ENCODE measurements at places on chromosomes 6 and 20. TPM values are rescaled to one million over a fixed set of nuclear protein-coding genes. Genes with fewer than 3 reads are reported as not detected.

The RGS17 gene
- 0.05 TPM for total RNA-seq

DNA sequence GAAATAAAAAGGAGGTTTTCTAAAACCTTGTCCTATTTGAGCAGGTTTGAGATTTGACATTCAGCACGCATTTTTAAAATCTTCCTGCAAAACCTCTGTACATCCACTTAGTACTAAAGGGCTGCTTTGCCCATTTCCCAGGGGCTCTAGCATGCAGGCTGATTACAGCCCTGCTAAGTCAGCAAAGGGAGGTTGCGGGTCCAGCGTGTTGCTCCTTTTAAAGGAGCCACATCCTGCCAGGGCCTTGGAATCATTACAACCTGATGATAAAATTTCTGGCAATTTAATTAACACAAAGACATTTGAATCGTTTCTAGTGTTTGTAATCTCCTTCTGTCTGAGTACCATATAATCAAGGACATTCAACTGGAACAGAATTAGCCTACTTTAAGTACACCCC, 455.1 kb upstream of the CITED2 start:
- H3K27me3 ChIP-seq, result no peaks in the 10 kb centered on the region
- DNase-seq, result no peak
- H3K4me3 ChIP-seq, result no peak overlapping the region
- no peak overlapping the region for H3K27ac ChIP-seq

GRCh38 chr6:30915591-30915946, 1.5 kb downstream of the VARS2 start:
- H3K27me3 ChIP-seq, result no peaks in the 10 kb centered on the region
- H3K4me1 ChIP-seq, result peaks cover 22% of the 10 kb centered on the region
- peak overlapping the region; percentile 92 for H3K27ac ChIP-seq
- H3K4me3 ChIP-seq, result peak overlapping the region; percentile 75

GRCh38 chr6:166862287-166862977, 93.9 kb downstream of the RNASET2 start:
- H3K4me1 ChIP-seq, result no peaks in the 10 kb centered on the region
- no peak overlapping the region for H3K27ac ChIP-seq
- peak overlapping the region; percentile 67 for H3K4me3 ChIP-seq
- DNase-seq, result no peak
- no peaks in the 10 kb centered on the region for H3K36me3 ChIP-seq
- H3K27me3 ChIP-seq, result peaks cover 64% of the 10 kb centered on the region

GRCh38 chr6:125789576-125790357, 993 bp upstream of the NCOA7 start:
- peak overlapping the region; percentile 89 for H3K4me3 ChIP-seq
- H3K4me1 ChIP-seq, result peaks cover 13% of the 10 kb centered on the region
- peak overlapping the region; percentile 91 for H3K27ac ChIP-seq
- no peaks in the 10 kb centered on the region for H3K27me3 ChIP-seq

- H3K36me3 ChIP-seq, result no peaks in the 10 kb centered on the region
- no peak overlapping the region for H3K27ac ChIP-seq
- H3K4me3 ChIP-seq, result no peak overlapping the region
- H3K27me3 ChIP-seq, result no peaks in the 10 kb centered on the region
- H3K4me1 ChIP-seq, result no peaks in the 10 kb centered on the region
Measured at GRCh38 chr6:153787341-153787606, 251.8 kb upstream of the OPRM1 start.

- no peak overlapping the region for H3K27ac ChIP-seq
- H3K4me1 ChIP-seq, result no peaks in the 10 kb centered on the region
- H3K4me3 ChIP-seq, result no peak overlapping the region
- H3K27me3 ChIP-seq, result no peaks in the 10 kb centered on the region
- H3K36me3 ChIP-seq, result no peaks in the 10 kb centered on the region
Measured at GRCh38 chr6:168219804-168220203, 99.8 kb downstream of the DACT2 start.

The ELOVL5 gene
- 14.4 TPM for total RNA-seq

DNA sequence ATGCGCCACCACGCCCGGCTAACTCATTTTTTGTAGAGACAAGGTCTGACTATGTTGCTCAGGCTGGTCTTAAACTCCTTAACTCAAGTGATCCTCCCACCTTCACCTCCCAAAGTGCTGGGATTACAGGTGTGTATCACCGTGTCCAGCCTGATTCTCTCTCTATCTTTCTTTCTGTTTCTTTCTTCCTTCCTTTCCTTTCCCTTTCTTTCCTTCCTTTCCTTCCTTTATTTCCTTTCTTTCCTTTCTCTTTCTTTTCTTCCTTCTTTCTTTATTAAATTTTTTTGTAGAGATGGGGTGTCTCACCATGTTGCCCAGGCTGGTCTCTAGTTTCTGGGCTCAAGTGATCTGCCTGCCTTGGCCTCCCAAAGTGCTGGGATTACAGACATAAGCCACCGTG, 38.7 kb upstream of the MTHFD1L start:
- no peaks in the 10 kb centered on the region for H3K27me3 ChIP-seq
- no peaks in the 10 kb centered on the region for H3K4me1 ChIP-seq
- H3K4me3 ChIP-seq, result no peak overlapping the region
- no peak overlapping the region for H3K27ac ChIP-seq
- H3K36me3 ChIP-seq, result peaks cover 8% of the 10 kb centered on the region
- no peak for DNase-seq

DNA sequence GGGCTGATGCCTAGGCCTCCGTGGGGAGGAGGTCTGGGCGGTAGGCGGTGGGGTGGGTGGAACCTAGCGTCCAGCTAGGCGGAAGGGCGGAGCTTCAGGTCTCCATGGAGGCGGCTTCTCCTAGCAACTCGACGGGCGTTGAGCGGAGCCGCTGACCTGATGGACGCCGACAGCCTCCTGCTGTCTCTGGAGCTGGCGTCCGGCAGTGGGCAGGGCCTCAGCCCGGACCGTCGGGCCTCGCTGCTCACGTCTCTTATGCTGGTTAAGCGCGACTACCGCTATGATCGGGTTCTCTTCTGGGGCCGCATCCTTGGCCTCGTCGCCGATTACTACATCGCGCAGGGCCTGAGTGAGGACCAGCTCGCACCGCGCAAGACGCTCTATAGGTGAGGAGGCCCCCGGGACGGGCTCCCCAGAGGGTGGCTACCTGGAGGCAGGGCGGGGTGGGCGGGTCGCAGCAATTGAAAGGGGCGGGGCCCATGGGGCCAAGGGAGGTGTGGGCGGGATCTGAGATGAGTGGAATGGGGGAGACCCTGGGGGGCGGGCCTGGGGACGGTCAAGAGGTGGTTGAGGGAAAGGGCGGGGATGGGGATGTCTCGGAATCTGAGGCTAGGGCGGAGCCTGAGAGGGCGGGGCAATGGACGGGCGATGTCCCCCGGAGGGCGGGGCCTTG, at the start of gene RSPH9:
TSS of gene RSPH9 (plus strand) at position 97 of the 673 bp plus-strand sequence. CDS start at position 160, 63 bp downstream.
- H3K4me3 ChIP-seq, result peak within 1 kb of the TSS; percentile 68
- H3K36me3 ChIP-seq, result peaks cover 33% of the 10 kb centered on the region
- peaks cover 3% of the 10 kb centered on the region for H3K4me1 ChIP-seq
- no peak within 1 kb of the TSS for H3K27ac ChIP-seq
- DNase-seq, result peak; percentile 82

DNA sequence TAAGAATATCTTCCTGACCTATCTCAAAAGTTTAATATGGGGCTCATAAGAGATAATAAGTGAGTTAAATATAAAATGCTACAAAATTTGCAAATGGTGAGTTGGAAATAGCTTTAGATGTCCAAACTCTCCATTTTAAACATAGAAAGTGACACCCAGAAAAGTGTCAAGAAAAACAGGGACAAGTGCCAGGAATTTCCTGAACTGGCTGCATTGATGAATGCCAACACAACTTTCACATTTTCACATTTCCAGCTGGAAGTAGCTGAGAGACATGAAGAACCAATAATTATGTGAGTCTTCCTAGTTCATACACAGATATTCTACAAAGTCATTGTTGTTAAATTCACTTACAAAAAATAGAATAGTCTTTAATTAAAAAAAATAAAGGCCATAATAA, 38.6 kb upstream of the B3GAT2 start:
- no peaks in the 10 kb centered on the region for H3K27me3 ChIP-seq
- H3K36me3 ChIP-seq, result no peaks in the 10 kb centered on the region
- H3K27ac ChIP-seq, result no peak overlapping the region
- no peak for DNase-seq

DNA sequence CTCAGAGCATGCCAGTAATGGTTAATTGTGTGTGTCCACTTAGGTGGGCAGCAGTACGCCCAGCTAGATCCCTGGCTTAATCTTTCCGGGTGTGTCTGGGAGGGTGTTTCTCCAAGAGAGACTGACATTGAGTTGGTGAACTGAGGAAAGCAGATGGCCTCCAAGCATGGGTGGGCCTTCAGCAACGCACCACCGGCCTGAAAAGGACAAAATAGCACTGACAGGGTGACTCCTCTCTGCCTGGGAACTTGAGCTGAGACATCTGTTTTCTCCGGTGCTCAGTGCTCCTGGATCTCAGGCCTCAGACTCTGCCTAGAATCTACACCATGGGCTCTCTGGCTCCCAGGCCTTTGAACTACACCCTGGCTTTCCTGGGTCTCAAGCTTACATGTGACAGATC, 43.2 kb downstream of the C6orf118 start:
- H3K36me3 ChIP-seq, result no peaks in the 10 kb centered on the region
- no peak overlapping the region for H3K27ac ChIP-seq
- no peak overlapping the region for H3K4me3 ChIP-seq
- no peaks in the 10 kb centered on the region for H3K4me1 ChIP-seq

The RBPJL gene
- not detected for total RNA-seq

- H3K36me3 ChIP-seq, result no peaks in the 10 kb centered on the region
- H3K27me3 ChIP-seq, result no peaks in the 10 kb centered on the region
- H3K4me3 ChIP-seq, result no peak overlapping the region
- H3K27ac ChIP-seq, result no peak overlapping the region
- H3K4me1 ChIP-seq, result peaks cover 24% of the 10 kb centered on the region
Measured at GRCh38 chr6:140436023-140436811, 1061.8 kb upstream of the CITED2 start.

DNA sequence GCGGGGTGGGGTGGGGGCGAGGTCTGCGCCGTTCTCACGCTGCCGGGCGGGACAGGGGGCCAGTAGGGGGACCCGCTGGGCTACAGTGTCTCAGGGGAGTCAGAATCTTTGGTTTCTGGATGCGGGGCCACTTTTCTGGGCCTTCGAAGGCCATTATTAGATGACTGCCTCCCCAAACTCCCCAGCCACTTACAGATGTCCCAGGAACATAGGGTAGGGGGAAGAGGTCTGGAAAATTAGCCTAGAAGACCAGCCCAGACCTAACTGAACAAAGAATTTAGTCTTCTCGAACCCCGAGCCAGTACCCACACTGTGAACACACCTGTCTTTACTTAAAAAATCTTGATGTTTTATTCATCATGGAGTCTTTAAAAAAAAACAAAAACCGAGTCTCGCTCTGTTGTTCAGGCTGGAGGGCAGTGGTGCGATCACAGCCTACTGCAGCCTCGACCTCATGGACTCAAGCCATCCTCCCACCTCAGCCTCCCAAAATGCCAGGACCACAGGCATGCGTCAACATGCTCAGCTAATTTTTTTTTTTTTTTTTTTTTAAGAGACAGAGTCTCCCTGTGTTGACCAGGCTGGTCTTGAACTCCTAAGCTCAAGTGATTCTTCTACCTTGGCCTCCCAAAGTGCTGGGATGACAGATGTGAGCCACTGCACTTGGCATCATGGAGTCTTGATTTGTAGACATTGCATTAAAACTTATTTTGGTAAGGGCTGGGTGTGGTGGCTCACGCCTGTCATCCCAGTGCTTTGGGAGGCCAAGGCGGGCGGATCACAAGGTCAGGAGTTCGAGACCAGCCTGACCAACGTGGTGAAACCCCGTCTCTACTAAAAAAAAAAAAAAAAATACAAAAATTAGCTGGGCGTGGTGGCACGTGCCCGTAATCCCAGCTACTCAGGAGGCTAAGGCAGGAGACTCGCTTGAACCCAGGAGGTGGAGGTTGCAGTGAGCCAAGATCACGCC, 3.3 kb upstream of the SLC29A1 start:
- no peaks in the 10 kb centered on the region for H3K27me3 ChIP-seq
- H3K27ac ChIP-seq, result peak overlapping the region; percentile 87
- peaks cover 53% of the 10 kb centered on the region for H3K4me1 ChIP-seq
- no peaks in the 10 kb centered on the region for H3K36me3 ChIP-seq
- H3K4me3 ChIP-seq, result peak overlapping the region; percentile 61

DNA sequence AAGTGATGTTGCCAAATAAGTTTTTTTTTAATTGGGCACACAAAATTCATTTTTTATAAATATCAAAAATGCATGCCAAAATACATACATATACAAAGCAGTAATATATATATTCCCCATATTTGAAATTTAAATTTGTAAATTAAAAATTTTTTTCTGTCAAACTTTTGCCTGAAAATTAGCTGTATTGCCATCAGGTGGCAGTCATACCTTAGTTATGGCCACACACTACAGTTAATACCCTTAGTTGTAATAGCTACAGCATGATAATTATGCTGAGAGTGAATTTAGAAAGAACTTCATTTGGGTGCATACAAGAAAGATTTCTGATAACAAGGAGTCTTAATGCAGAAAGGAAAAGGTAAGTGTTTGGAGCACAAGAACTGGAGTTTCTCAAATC, 46.2 kb upstream of the SDHAF4 start:
- H3K27ac ChIP-seq, result no peak overlapping the region
- no peaks in the 10 kb centered on the region for H3K27me3 ChIP-seq
- no peak overlapping the region for H3K4me3 ChIP-seq
- DNase-seq, result no peak
- peaks cover 19% of the 10 kb centered on the region for H3K36me3 ChIP-seq
- H3K4me1 ChIP-seq, result no peaks in the 10 kb centered on the region

DNA sequence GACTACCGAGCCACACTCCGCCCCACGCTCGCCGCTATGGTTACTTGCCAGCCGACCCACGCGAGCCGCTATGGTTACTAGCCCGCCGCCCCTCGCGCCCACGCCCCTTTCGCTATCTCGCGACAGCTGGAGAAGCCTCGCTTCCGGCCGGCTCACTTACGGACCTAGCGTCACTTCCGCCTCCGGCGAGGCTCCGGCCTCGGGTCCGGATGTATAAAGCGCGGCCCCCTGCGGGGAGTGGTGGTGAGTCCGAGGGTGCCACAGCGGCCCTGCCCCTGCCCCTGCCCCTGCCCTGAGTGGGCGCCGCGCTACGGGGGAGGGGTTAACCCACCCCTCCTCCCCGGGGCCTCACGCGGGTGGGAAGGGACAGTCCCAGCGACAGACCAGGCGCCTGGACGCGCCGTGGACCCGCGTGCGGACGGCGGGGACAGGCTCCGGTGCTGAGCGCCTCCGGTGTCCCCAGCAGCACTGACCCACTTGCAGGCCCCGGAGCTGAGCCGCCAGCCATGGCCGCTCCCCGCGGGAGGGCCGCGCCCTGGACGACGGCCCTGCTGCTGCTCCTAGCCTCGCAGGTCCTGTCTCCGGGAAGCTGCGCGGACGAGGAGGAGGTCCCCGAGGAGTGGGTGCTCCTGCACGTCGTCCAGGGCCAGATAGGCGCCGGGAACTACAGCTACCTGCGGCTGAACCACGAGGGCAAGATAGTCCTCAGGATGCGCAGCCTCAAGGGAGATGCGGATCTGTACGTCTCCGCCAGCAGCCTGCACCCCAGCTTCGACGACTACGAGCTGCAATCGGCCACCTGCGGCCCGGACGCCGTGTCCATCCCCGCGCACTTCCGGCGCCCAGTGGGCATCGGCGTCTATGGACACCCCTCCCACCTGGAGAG, at the start of the genes C6orf120 and WDR27:
TSS of gene C6orf120 (plus strand) at position 173 of the 886 bp plus-strand sequence. CDS start at position 507, 334 bp downstream.
TSS of gene WDR27 (minus strand) at position 76 of the 886 bp plus-strand sequence. CDS start 13,024 bp downstream, outside the sequence.
- peaks cover 37% of the 10 kb centered on the region for H3K4me1 ChIP-seq
- H3K27me3 ChIP-seq, result no peaks in the 10 kb centered on the region
- peak within 1 kb of the TSS; percentile 99 for H3K27ac ChIP-seq
- H3K4me3 ChIP-seq, result peak within 1 kb of the TSS; percentile 90

The GABRR2 gene
- 0.44 TPM for total RNA-seq

The VWA7 gene
- 7.2 TPM for total RNA-seq

The BPI gene
- not detected for total RNA-seq

- H3K36me3 ChIP-seq, result no peaks in the 10 kb centered on the region
- no peaks in the 10 kb centered on the region for H3K4me1 ChIP-seq
- no peak overlapping the region for H3K4me3 ChIP-seq
- H3K27ac ChIP-seq, result no peak overlapping the region
- no peak for DNase-seq
Measured at GRCh38 chr6:9225441-9225871, 790.1 kb upstream of the SLC35B3 start.

The DEFB132 gene
- total RNA-seq, result not detected

The RWDD1 gene
- total RNA-seq, result 71.4 TPM
